ENCODE measurements at places on chromosomes 6 and 20. TPM values are rescaled to one million over a fixed set of nuclear protein-coding genes. Genes with fewer than 3 reads are reported as not detected.

DNA sequence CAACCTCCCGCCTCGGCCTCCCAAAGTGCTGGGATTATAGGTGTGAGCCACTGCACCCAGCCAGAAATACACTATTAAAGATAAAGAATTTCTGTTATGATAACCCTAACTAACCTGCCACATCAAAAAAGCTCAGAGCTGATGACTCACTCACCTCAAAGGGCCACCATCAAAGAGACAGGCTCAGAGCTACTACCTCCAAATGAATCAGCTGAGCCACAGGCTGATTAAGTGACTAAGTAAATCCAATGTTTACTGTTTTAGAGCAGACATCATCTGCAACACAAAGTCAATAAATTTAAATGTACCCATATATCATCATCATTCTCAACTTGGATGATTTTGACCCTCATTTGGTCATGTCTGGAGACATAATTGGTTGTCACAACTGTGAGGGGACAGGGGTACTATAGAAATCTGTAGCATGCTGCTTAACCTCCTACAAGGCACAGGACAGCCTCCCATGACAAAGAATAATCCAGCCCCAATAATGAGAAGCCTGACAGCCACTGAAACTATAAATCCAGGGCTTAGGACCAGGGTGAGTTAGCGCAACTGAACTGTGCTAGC is 106.5 kb downstream of the ATP9A start:
- DNase-seq = peak; percentile 75

DNA sequence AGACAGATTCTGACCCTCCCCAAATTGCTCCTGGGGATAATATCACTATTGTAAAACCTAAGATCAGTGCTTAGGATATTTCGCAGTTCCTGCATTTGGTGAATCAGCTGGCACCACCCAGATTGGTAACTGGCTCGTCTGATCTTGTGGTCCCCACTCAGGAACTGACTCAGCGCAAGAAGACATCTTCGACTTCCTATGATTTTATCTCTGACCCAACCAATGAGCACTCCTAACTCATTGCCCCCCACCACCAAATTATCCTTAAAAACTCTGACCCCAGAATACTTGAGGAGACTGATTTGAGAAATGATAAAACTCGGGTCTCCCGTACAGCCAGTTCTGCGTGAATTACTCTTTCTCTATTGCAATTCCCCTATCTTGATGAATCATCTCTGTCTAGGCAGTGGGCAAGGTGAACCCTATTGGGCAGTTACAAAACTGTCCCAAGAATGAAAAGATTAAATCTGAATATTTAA is 55.7 kb upstream of the PRND start:
- DNase-seq = peak; percentile 95

DNA sequence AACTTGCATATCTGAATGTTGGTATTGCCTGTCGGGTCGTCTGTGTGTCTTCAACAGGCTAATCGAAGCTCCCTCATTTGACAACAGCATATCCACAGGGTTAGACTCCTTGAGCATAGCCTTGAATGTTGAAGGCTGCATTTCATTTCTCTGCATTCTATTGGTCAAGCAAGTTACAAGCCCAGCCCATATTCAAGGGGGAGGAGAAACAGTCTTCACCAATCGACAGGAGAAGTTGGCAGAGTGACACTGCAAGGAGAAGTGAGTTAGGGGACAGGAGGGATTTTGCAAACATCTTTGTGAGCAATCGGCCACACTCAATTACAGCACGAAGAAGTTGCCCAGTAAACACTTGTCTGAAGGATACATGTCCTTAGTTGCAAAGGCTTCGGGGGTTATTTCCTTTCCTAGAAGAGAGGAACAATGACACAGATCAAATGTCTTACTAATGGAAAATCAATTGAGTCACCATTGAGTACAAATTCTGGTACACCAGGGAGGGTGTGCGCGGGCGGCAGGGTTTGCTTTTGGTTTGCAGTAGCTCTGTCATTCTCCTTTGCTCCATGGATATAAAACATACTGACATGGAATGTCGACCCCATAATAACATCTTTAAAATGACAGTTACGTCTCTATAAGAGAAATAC is 60.6 kb upstream of the NT5E start:
- DNase-seq = no peak

DNA sequence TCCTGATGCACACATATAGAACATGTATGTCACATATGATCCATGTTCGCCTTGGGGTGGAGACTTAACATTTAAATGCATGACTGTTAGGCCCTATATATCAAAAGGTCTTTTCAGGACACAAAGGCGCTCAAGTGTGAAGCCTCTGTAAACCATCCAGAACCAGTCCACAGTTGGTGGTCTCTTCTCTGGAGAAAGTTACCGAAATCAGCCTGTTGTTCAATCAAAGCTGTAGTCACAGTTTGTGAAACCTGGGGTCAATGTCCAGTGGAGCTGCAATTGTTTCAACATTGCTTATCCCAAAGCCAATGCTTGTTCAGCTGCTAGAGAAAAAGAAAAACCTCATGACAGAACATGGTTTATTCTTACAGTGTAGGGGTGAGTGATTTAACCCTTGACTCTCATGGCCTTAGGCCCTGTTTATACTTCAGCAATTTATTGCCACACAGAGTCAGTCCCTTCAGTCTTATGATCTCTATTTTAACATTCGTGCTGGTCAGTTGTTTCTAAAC is 193.6 kb upstream of the CST7 start:
- DNase-seq = no peak

GRCh38 chr6:3460253-3460652 is 3.4 kb upstream of the SLC22A23 start:
- DNase-seq = no peak

- no peak for DNase-seq
Observed at GRCh38 chr20:602111-602970, 7.8 kb downstream of the TCF15 start.

GRCh38 chr20:47532002-47532401 is 30.3 kb downstream of the NCOA3 start:
- no peak for DNase-seq

- DNase-seq = peak; percentile 37
Observed at GRCh38 chr6:84773431-84774156, 9.2 kb upstream of the TBX18 start.

- no peak for DNase-seq
Observed at GRCh38 chr20:20843982-20844381, 131.5 kb upstream of the RALGAPA2 start.

- DNase-seq = peak; percentile 27
Observed at GRCh38 chr20:32040142-32040953, 11.7 kb upstream of the HCK start.

DNA sequence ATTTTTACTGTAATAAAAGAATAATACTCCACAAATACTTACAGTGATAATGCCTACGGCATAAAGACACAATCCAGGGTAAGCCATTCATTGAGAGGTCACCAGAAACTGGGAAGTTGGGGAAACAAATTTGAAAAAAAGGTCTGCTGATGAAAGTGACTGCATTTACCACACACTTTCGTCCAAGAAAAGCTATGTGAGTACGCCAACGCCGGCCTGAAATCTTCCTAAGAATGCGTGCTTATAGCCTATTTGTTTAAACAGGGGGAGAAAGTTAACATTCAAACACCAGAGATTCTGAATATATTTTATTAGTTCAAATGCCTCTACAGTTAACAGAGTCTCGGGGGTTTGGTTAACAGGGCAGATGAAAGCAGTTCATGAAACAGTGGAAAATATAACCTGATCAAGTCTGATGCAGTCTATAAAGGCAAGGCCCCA is 657 bp upstream of the LTV1 start:
- DNase-seq = no peak

Gene FLRT3
- total RNA-seq = 93.6 TPM

Gene NCOA6
- total RNA-seq = 12.7 TPM

Gene MCM8
- 12.5 TPM for total RNA-seq

Gene SDC4
- 283 TPM for total RNA-seq

Gene TRDN
- total RNA-seq = not detected

Gene GJA10
- total RNA-seq = not detected

Measured in mammary epithelial cell (primary cell).